Prostate gland (tissue), 2 donors: ENCODE measurements at places on chromosomes 5 and 9.

- no peak for DNase-seq
Measured at GRCh38 chr9:12271421-12271891, 421.7 kb upstream of the TYRP1 start.

DNA sequence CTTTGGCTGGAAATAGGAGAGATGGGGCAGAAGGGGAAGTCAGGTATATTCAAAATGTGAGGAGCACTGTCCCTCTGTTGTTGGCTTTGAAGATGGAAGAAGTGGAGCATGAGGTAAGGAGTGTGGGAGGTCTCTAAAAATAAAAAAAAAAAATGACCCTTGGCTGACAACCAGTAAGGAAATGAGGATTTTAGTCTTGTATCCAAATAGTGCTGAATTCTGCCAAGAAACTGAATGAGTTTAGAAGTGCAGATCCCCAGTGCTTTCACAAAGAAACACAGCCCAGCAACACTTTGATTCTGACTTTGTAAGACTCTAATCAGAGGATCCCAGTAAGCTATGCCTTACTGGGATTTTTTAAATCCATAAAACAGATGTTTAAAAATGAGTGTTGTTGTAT lies 367.9 kb downstream of the CYLC2 start:
- no peak for DNase-seq

- no peak for DNase-seq
Measured at GRCh38 chr9:19379697-19380046, 364 bp downstream of the RPS6 start.

- DNase-seq = no peak
Measured at GRCh38 chr5:95184924-95185323, 100.0 kb downstream of the MCTP1 start.

DNA sequence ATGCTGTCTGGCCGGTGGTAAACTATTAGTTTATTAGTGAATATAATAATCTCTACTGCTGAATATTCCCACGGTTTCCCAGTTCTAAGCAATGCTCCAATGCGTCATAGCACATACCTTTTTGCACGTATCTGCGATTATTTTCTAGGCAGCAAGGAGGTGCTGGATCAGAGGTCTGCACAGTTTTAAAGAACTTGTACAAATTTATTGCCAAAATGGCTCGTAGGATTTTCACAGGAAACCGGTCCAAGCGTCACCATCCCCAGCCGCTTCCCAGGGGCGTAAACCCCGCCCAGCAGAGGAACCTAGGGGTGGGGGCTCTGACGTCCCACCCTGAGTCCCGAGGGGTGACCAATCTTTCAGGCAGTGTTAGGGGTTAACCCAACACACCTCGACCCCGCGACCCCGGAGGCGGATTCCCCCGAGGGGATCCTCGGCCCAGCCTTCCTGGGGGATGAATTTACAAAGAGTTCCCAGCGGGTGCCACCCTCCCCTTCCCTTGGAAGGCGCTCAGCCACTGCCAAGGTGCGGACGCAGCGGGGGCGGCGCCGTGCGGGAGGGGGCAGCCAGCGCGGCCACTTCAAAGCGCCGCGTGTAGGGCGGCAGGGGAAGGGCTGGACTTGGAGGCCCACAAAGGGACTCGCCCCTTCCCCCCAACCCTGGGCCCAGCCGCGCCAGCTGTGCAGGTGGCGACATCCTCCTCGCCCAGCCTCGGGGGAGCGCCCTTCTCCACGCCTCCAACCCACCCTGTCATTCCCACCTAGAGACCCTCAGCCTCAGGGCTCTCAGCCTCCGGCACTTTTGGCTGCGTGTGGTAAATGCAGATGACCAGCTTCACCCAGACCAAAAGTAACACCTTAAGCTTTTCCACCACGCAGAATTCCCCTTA lies 43.5 kb upstream of the TCF7 start:
- DNase-seq = no peak

DNA sequence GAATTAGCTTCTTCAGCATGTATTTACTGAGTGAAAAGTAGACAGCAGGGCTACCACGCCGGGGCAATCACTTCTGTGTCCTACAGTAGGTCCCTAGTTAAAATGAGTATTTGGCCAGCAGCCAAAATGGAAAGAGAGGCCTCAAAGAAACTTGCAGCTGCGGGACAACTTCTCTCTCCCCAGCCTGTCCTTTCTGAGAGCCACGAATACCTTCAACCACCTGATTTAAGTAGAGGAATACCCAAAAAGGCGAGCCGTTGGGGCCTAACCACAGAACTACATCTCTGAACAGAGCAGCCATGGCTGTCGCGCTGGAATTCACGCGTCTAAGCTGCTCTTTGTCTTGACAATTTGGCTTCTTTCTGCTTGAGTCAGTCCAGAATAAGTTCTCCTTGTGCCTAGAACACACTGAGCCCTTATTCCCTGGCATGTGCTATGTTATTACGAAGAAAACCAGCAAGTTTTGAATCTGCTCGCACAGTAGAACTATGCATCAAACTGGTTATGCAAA lies 43.8 kb upstream of the GOLPH3 start:
- DNase-seq = peak; percentile 64

DNA sequence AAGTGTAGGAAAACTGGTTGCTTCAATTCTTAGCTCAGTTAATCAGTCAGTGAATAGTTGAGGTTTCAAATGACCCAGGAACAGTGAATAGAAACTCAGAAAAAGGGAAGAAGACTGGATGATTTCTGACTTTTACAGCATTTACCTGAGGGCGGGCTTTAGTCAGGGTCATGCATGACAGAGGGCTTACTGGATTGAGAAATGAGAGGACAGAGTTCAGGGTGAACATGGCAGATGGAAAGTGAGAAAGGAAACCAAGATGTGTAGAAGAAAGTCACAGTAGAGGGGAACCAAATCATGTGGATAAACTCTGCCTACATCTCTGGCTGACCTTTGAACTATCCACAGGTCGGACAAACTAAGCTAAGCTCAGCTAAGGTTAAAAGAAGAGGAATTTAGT lies 596.0 kb downstream of the SEMA5A start:
- DNase-seq = no peak

DNA sequence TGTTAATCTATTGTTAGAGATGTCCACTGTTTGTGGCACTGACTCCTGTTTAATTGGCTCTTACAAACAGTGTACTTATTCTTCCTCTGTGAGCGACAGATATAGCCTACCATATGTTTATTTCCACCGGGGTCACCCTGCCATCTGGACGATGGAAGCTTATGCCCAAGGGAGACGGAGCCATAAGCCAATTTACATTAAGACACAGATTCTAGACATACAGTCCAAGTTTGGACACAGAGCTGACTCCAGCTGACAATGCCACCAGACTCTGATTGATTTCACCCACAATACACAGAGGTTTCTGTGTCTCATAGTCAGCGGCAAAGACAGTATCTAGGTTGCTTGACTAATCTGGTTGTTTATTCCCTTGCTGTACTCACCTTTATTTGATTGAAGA lies 198.9 kb downstream of the ENC1 start:
- no peak for DNase-seq

GRCh38 chr5:45274241-45274640 lies 421.9 kb downstream of the HCN1 start:
- no peak for DNase-seq

GRCh38 chr9:99253772-99254431 lies 31.8 kb downstream of the SEC61B start:
- no peak for DNase-seq

DNA sequence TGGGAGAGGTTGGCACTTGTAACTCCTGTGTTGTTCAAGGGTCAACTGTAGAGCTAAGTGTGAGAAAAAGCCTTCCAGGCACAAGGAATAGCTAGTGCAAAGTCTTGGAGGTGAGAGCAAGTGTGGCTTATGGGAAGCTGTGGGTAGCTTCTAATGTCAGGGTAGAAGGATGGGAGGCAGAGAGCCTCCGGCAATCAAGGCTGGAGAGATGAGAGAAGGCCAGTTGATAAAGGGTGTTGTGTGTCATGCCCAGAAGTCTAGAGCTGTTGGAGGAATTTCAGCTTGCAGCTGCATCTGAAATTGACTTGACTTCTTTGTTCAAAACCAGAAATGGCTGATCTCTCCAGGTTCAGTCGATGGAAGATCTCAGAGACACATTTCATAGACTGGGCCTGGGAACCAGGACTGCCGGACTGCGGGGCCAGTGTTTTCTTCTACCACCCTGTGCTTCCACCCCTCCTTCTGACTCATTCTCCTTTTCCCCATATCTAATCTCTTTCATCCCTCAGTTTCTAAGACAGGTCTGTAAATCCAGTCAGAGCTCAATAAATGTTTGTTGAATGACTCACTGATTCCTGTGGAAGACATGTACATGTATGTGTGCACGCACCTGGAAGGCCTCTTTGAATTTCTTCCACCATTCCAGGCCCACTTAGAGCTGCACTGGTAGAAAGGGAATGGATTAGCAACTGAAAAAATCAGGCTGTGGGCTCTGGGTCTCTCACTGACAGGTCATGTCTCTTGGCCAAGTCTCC lies 67.8 kb upstream of the KLF4 start:
- DNase-seq = no peak
